Glutamatergic neuron (in vitro differentiated cells): ENCODE measurements at places on chromosomes 11 and 22. TPM values are rescaled to one million over a fixed set of nuclear protein-coding genes. Genes with fewer than 3 reads are reported as not detected.

DNA sequence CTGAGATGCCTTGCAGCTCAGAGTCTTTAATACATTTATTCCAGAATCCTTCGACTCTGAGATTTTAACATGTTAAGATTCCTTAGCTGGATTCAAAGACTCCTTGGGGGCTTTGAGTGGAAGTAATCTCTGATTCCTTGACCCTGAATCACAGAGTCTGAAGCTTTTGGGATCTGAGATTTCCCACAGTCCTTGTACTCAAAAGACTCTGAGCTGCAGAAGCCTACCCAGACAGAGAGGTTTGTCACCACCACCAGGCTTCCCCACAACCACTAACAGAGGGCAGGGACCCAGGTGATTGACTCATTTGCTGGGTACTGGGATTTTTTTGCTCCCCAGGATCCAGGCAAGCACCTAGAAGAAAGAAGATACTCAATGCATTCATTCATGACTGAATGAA, 1.4 kb upstream of the SERPINH1 start:
- no peak for DNase-seq

DNA sequence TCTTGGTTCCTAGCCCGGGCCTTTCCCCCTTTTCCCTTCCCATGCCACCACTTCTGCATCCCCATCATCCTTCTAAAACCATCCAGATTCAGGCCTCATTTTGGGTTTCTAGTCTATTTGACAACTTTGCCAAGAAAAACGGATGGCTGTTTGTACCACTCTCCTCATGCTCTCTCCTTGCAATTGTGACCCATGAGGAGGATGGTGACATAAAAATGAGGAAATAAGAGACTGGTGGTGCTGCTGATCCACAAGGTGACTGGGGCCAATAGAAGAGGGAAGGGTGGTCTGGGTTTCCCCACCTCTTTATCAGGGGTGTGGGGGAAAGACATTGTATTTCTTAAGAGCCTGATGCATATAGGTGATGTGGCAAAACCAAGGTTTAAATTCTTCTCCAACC, 1.0 kb downstream of the MS4A4A start:
- DNase-seq = no peak

GRCh38 chr22:29060251-29060869, 1.3 kb downstream of the C22orf31 start:
- no peak for DNase-seq

- no peak for DNase-seq
These were observed 15.6 kb upstream of the ARHGAP8 start for GRCh38 chr22:44736581-44737405.

Gene MPZL3
- total RNA-seq = 0.54 TPM

Gene OR52N4
- total RNA-seq = not detected

Gene MS4A3
- not detected for total RNA-seq

Gene LARGE1
- 81.2 TPM for total RNA-seq

Gene SCN3B
- total RNA-seq = 118 TPM

Gene TTC38
- 12.5 TPM for total RNA-seq
